ENCODE measurements at places on chromosomes 5 and 9. TPM values are rescaled to one million over a fixed set of nuclear protein-coding genes. Genes with fewer than 3 reads are reported as not detected.
A peak's percentile ranks its signal among the peaks of the same experiment; 100 is the strongest.

DNA sequence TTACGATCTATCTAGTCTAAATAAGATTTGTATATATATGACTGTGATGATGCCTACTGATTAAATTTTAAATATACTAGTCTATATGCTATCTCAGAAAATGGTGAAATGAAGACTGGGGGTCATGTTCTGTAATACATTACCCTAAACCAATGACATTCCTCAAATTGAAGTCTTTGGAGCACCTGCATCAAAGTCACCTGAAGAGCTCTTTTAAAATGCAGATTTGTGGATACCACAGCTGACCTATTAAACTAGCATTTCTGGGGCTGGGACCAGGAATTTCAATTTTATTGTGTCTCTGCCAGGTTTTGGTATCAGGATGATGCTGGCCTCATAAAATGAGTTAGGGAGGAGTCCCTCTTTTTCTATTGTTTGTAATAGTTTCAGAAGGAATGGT, 631.9 kb upstream of the DMAC1 start:
- no peak for DNase-seq

HK3 gene
- polyA plus RNA-seq, result 0.24 TPM

- DNase-seq, result no peak
Observed at GRCh38 chr9:16484180-16484579, 386.3 kb downstream of the BNC2 start.

- DNase-seq, result no peak
Observed at GRCh38 chr5:149798466-149798865, 68.4 kb downstream of the PPARGC1B start.

CDH12 gene
- polyA plus RNA-seq, result not detected

SPOCK1 gene
- polyA plus RNA-seq, result 25.3 TPM

GRCh38 chr9:112647596-112647995, 70.3 kb downstream of the INIP start:
- no peak for DNase-seq

- no peak for DNase-seq
Observed at GRCh38 chr5:132136906-132137305, 63.3 kb downstream of the CSF2 start.

PRRX2 gene
- 9.9 TPM for polyA plus RNA-seq

- DNase-seq, result no peak
Observed at GRCh38 chr9:105187781-105188180, 56.7 kb upstream of the SLC44A1 start.

ANKDD1B gene
- 1.1 TPM for polyA plus RNA-seq

DNA sequence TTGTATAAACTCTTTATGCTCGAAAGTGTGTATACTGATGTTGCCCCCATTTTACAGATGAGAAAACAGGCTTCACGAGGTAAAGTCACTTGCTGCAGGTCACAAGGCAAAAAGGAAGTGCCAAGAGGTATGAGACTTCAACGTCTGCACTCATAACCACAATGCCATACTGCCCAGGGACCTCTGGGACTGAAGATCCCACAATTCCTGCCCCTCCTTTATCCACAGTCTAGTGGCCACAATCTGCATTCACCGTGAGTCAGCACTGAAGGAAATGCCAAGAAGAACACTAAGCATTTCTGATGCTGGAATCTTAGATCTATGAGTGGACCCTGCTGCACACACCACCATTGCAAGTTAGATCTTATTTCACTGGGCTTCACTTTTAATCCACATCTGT, 37.3 kb downstream of the MED27 start:
- DNase-seq, result no peak

KLHL3 gene
- 4.5 TPM for polyA plus RNA-seq

GRCh38 chr9:34964458-34964857, 6.4 kb downstream of the PHF24 start:
- DNase-seq, result no peak

DNA sequence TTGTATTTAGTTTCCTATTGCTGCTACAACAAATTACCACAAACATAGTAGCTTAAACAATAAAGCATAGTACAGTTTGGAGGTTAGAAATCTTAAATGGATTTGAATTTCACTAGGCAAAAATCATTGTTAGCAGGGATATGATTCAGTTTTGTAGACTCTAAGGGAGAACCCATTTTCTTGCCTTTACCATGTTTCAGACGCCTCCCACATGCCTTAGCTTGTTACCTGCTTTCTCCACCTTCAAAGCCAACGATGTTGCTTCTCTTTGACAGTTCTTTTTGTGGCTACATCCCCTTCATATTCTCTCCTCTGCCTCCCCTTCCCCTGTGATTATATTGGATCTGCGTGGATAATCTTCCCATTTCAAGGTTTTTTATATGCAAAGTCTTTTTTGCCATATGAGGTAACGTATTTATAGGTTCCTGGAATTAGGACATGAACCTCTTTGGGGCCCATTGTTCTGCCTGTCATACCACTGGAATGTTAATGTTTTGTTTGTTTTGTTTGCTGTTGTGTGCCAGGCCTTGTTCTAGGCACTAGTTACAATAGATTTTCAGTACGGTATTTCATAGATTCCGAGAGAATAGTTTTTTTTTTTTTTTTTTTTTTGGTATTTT, 54.1 kb downstream of the UHRF2 start:
- DNase-seq, result no peak

BAAT gene
- 0.74 TPM for polyA plus RNA-seq

- no peak for DNase-seq
Observed at GRCh38 chr5:137594717-137595116, 95.6 kb upstream of the SPOCK1 start.

RASGRF2 gene
- polyA plus RNA-seq, result not detected

- no peak for DNase-seq
Observed at GRCh38 chr9:93064392-93065134, 6.1 kb downstream of the SUSD3 start.

- DNase-seq, result no peak
Observed at GRCh38 chr5:10590226-10590999, 26.5 kb downstream of the ANKRD33B start.

GRCh38 chr5:134563221-134563620, 37.8 kb downstream of the JADE2 start:
- DNase-seq, result no peak

GRCh38 chr5:145887217-145887616, 14.4 kb upstream of the GRXCR2 start:
- DNase-seq, result no peak

DNA sequence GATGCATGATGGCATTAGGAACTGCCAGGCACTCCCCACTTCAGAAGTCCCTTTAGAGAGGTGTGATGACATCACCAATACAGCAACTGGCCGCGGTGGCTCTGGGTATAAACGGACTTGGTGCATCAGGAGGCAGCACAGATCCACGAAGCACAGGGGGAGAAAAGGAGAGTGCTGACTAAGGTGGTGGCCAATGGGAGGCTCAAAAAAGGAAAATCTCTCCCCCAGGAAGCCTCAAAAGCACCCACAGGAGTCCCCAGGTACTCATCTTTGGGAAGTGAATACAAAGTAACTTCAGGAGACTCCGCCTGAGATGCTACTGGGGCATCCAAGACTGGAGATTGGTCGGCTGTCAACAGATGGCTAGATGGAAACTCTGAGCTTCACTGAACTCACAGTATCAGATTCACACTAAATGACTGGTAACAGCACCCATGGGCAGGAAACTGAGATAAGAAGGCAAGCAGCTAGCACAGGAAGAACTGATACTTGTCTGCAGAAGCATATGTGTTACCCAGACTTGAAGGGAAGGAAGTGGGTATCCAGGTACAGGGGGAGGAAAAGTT, 7.6 kb downstream of the TTC39B start:
- no peak for DNase-seq

ARPC5L gene
- 32.2 TPM for polyA plus RNA-seq

GRCh38 chr5:92513067-92513466, 1068.0 kb downstream of the NR2F1-AS1 start:
- DNase-seq, result no peak

PIP5KL1 gene
- 4.1 TPM for polyA plus RNA-seq

GRCh38 chr5:168464214-168464613, 22.1 kb upstream of the RARS1 start:
- no peak for DNase-seq

CD14 gene
- 14.9 TPM for polyA plus RNA-seq

TEX48 gene
- polyA plus RNA-seq, result not detected

DNA sequence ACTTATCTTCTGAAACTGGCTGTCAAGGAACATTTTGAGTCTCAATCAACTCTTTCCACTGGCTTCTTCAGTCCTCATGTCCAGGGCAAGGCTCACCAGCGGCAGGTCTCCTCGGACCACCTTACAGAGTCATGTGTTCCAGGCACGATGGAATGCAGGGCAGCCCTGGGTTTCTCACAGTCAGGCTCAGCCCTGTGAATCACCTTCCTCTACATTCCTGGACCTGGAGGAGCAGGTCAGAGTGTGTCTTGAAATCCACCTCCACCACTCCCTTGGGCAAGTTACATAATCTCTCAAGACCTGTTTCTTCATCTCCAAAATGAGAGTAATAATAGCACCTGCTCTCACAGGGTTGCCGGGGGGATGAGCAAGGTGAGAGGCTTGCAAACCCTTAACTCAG, 16.0 kb downstream of the ENC1 start:
- no peak for DNase-seq

- no peak for DNase-seq
Observed at GRCh38 chr5:139451176-139451575, 11.4 kb downstream of the ECSCR start.

RXFP3 gene
- not detected for polyA plus RNA-seq

- no peak for DNase-seq
Observed at GRCh38 chr5:151144275-151144674, 13.3 kb downstream of the ANXA6 start.

MAP1B gene
- polyA plus RNA-seq, result 75.5 TPM

CDHR2 gene
- not detected for polyA plus RNA-seq

- DNase-seq, result peak; percentile 36
Observed at GRCh38 chr5:141753971-141754713, 72.1 kb upstream of the ARAP3 start.

DNA sequence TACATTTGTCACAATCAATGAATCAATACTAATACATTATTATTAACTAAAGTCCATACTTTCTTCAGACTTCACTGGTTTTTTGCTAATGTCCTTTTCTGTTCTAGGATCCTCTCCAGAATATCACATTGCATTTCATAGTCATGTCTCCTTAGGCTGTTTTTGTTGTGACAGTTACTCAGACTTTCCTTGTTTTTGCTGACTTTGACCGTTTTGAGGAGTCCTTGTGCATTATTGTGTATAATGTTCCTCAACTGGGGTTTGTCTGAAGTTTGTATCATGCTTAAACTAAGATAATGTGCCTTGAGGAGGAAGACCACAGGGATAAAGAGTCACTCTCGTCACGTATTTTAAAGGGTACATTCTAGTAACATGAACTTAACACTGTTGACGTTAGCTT, 376.9 kb downstream of the NTRK2 start:
- no peak for DNase-seq

BNC2 gene
- polyA plus RNA-seq, result 6.8 TPM

GRCh38 chr5:72268753-72269410, 51.2 kb downstream of the MRPS27 start:
- no peak for DNase-seq

- DNase-seq, result no peak
Observed at GRCh38 chr5:108148715-108149139, 233.2 kb downstream of the FBXL17 start.

TMEM252 gene
- polyA plus RNA-seq, result 0.92 TPM

- DNase-seq, result no peak
Observed at GRCh38 chr5:9124071-9124470, 421.8 kb downstream of the SEMA5A start.

- no peak for DNase-seq
Observed at GRCh38 chr5:184471-184870, 6.8 kb upstream of the LRRC14B start.

ADGRD2 gene
- not detected for polyA plus RNA-seq

- DNase-seq, result no peak
Observed at GRCh38 chr9:5089737-5090136, 95.7 kb downstream of the INSL6 start.

GPRIN1 gene
- polyA plus RNA-seq, result not detected
